ENCODE measurements at places on chromosomes 7 and 10.
A peak's percentile ranks its signal among the peaks of the same experiment; 100 is the strongest.

GRCh38 chr7:29865526-29865925 is 59.2 kb downstream of the WIPF3 start:
- DNase-seq, result no peak

GRCh38 chr7:26265499-26266075 is 26.1 kb upstream of the SNX10 start:
- no peak for DNase-seq

GRCh38 chr10:124562425-124563060 is 100.9 kb downstream of the LHPP start:
- no peak for DNase-seq

DNA sequence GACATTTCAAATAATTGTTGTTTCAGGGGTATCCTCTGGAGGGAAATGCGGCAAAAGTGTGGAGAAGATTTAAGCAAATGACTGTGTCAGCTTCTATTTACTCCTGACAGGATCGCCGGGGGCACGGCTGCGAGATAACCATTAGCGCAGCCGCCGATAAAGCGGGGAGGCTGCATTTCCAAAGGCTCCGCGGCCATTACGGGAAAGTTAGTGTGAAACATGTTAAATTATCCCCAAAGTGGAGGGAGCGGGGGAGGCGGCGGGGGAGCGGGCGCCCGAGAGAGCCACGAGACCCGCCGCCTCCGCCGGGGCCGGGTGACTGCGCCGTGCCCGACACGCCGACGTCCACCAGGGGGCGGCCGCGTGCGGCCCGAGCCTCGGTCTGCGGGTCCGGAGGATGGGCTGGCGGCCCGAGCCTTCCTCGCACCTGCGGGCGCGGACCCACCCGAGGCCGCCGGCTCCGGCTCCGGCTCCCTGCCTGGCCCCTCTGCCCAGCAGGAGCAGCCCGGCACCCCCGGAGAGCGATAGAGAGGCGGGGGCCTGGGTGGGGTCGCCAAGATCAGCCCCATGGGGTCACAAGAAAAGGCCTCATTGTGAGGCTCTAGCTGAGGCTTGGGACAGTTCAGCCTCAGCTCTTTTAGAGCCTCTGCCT is 74.4 kb upstream of the PAX2 start:
- DNase-seq, result peak; percentile 61

DNA sequence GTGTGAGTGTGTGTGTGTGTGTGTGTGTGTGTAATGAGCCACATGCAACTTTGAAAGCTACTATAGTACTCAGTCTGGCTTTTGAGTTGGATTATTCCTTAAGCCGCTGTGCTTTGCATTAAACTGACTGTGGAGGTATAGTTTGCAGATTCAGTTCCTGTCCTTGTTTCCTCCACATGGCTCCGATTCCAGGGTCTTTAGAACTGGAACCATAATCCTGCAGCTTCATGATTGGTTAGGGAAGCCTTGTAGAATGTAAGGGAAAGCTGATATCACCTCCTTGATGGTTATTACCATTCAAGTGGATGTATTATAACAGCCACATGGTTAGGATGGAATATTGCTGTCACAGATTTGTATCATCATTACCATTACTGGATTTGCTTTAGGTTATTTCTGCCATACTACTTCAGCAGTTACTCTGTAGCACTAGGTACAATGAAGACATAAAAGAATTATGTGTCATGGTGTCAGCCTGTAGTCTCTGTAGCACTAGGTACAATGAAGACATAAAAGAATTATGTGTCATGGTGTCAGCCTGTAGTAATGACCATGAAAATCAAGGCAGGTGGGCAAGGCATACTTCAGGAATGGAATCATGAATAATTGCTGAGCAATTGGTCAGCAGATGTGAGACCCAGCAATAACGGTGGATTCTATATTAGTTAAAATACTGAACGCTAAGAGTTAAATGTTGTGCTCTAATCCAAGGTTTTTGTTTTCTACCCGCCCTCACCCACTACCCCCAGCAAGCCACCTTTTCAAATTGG is 275.1 kb upstream of the FZD1 start:
- DNase-seq, result no peak

GRCh38 chr7:45704683-45705016 is 130.5 kb downstream of the ADCY1 start:
- DNase-seq, result no peak

DNA sequence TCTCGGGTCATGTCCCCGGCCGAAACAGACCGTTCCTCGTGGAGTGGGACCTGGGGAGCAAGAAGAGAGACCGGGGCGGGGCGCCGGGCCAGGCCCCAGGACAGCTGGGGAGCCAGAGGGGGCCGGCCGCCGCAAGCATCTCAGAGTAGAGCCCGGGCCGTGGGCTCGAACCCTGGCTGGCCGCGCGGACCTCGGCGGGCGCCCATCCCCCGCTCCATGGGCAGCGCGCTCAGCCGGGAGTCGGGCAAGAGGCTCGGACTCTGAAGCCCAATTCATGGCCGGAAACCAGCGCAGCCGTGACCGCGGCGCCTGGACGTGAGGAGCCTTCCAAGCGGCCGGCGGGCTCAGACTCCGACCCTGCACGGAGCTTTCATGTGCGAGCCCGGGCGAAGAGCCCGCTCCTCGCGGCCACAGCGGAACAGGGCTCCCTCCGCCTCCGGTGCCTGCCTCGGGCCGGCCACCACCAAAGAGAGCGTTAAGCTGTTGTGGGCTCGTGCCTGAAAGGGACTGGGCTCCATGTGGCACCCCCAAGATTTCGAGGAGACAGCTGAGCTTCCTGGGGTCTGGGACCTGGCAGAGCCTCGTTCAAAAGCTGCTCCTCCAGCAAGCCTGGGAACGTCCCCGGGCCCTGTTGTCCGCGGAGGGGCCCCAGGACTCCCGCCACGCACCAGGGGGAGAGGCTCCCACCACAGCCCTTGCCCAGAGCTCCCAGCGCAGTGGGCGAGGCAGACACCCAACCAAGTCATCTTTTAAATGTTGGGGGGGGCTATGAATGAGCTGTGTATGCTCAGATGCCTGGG is 757 bp upstream of the GRID1 start:
- DNase-seq, result no peak

DNA sequence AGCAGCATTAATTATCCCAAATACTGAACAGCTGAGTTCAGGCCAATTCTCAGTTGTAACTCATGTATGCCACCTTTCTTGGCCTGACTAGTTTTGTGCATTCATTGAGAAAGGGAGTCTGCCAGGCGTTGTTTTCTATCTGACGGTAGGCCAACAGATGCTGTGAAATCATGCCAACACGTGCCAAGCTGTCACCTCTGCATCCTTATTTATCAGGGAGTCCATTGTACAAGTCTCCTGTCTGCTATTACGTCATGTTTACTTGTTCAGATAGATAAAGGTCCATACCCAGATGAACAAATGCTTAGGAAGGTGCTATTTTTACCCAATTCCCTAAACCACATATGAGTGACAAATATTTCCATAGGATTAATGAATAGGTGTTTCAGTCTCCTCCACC is 127.2 kb upstream of the CDK6 start:
- no peak for DNase-seq

DNA sequence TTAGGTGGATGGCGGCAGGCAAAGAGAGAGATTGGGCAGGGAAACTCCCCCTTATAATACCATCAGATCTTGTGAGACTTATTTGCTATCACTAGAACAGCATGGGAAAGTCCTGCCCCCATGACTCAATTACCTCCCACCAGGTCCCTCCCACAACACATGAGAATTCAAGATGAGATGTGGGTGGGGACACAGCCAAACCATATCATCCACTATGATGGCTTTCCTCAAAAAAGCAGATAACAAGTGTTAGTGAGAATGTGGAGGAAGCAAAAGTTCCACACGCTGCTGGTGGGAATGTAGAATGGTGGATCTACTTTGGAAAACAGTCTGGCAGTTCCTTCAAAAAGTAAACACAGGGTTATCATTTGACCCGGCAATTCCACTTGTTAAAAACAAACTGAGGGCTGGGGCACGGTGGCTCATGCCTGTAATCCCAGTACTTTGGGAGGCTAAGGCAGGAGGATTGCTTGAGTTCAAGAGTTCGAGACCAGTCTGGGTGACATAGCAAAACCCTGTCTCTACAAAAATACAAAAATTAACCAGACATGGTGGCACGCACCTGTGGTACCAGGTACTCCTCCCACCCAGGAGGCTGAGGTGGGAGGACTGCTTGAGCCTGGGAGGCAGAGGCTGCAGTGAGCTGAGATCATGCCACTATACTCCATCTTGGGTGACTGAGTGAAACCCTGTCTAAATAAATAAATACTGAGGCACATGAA is 161.4 kb upstream of the EEPD1 start:
- DNase-seq, result no peak

DNA sequence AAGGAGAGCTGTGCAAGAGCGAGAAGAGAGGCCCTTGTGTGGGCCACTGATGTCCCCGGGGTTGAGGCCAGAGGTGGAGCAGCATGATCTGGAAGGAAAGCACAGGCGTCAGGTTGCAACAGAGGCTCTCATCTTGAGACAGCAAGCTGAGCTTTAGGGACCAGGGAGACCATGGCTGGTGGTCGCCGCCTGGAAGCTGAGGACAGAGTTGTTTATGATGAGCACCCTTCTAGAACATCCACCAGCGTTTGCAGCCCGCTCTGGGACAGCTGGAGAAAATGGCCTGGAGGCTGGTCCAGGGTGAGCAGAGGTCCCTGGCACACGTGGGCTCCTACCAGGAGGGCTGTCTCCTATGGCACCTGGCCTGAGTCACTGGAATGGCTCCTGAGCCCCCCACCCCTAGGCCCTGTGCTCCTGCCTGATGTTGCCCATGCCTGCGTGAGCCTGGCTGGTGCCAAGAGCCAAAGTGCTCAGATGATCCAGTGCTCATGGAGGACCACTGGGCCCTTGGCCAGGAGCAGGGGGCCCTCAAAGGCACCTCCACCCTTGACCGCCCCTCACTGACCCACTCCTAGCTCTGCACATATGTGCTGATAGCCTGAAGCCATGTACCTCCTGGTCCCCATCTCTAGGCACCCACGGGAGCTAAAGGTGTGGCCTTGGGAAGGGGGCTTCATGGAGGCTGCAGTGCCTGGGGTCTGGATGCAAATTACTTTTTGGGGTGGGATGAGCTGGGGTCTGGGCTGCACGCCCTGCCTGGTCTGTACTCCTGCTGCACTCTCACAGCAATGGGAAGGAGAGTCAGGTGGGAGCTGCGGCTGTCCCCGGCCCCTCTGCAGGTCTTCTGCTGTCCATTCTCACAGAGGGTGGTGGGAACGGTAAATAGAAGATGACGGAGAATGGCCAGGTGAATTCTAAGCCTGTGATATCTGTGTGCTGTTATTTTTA is 40.1 kb upstream of the RET start:
- no peak for DNase-seq

GRCh38 chr10:133515471-133515870 is 11.7 kb upstream of the CYP2E1 start:
- no peak for DNase-seq

GRCh38 chr7:26508481-26508880 is 216.8 kb downstream of the SNX10 start:
- no peak for DNase-seq

GRCh38 chr7:105136221-105136620 is 122.2 kb downstream of the KMT2E start:
- no peak for DNase-seq

DNA sequence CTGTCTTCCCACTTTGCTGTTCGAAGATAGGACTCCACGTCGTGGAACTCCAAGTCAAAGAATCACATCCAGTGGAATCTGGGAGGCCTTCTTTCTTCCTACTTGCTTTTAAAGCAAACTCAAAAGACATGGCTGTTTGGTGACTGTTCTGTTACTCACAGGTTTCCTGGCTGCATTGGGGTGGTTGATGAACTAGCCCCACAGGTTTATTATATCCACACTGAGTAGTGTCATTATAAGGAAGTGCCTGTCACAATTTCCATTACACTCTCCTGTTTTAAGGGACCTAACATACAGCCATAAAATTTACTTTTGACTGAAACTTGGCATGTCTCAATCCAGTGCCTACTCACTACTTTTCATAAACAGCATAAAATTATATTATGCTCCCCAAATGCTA is 287.3 kb upstream of the SP4 start:
- DNase-seq, result no peak

GRCh38 chr10:114520453-114520852 is 116.2 kb upstream of the AFAP1L2 start:
- no peak for DNase-seq

GRCh38 chr7:134527979-134528371 is 608 bp downstream of the AKR1B10 start:
- no peak for DNase-seq

DNA sequence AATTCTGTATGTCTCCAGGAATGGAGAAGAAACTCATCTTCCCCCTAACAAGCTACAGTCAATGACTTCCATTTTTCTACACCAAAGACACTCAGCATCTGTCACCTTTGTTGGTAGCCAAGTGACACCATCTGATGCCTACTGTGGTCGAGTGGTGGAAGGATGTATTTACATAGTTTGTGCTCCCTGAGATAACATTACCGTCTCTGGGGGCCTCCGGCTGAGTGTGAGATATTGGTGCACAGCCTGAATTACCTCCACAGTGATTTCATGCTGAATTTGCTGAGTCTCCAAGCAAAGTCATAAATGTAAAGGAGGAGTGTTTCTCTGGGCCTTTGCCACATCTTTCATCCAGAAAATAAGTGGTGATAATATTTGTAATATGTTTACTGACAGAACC is 114.0 kb downstream of the GRID1 start:
- DNase-seq, result no peak

DNA sequence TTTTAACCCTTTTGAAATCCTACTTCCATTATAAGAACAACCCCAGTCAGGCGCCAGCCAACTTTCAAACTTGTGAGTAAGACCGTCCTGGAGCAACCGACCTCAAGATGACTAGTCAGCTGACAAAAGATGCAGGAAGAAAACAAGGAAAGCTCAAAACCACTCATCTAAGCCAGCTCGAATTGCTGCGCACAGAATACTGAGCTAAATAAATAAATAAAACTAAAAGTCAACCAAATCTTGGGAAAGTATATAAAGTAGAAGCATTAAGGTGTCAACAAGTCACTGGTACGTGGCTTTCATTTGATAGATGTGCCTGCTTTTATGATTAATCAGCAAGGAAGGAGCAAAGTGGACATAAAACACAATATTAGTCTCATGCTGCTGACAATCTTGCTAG is 1269.8 kb downstream of the XPNPEP1 start:
- DNase-seq, result no peak

DNA sequence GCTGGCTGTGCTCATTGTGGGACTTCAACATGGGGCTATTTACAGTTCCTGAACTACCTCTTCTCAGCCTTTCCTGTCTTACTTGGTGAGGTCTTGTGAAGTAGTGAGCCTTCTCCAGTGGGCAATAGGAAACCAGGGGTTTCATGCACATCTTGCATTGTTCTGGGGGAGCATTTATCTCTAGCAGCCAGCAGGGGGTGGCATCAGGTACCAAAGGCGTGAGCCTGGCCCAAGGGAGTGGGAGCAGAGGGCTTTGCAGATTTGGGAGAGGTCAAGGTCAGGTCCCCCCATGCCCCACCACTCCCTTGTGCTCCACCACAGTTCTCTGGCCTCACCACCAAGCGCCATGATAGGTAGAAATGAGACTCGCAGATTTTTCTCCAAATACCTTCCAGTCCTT is 85.4 kb upstream of the NPTX2 start:
- no peak for DNase-seq

Data from stimulated activated CD8-positive, alpha-beta memory T cell treated with anti-CD3 and anti-CD28 coated beads, Interleukin-2, amount 100 ng/mL, for 48 hours (primary cell).